ENCODE measurements at places on chromosomes 16 and 17.
A peak's percentile ranks its signal among the peaks of the same experiment; 100 is the strongest.

DNA sequence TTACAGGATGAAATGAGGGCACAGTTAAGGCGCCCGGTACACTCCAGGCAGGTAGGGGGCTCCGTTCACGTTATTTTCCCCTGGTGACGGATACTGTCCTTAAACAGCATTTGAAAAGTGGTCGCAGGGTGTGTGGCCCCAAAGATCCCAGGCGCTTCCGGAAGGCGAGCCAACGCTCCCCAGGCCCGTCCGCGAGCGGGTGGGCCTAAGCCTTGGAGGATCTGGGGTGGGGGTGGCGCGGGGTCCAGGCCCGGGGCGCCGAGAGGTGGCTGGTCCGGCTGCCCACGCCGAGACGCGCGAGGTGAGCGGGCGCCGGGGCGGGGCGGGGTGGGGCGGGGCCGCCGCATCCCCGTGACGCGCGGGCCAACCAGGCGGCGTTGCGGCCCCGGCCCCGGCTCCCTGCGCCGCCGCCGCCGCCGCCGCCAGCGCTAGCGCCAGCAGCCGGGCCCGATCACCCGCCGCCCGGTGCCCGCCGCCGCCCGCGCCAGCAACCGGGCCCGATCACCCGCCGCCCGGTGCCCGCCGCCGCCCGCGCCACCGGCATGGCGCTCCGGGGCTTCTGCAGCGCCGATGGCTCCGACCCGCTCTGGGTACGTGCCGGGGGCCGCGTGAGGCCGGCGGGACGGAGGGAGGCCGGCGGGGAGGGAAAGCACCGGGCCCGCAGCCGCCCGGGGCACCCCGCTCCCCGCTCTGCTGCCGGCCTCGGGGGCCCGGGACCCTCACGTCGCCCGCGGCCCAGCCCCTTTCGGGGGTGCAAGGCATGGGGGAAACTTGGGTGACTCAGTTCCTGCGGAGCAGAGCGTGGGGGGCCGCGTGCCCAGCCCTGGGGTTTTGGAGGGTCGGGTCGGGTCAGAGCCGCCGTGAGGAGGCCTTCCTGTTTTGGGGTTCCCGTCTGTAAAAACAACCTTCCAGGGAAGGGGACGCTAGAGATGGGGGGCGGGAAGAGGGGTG is at the start of gene ABCC1:
Gene ABCC1, plus strand, starts transcription at position 407 of the 951 bp plus-strand sequence. Its CDS starts 136 bp downstream, at position 543.
- peak; percentile 61 for DNase-seq

- DNase-seq, result no peak
Observed at GRCh38 chr16:2804728-2805127, 6.5 kb downstream of the PRSS41 start.

DNA sequence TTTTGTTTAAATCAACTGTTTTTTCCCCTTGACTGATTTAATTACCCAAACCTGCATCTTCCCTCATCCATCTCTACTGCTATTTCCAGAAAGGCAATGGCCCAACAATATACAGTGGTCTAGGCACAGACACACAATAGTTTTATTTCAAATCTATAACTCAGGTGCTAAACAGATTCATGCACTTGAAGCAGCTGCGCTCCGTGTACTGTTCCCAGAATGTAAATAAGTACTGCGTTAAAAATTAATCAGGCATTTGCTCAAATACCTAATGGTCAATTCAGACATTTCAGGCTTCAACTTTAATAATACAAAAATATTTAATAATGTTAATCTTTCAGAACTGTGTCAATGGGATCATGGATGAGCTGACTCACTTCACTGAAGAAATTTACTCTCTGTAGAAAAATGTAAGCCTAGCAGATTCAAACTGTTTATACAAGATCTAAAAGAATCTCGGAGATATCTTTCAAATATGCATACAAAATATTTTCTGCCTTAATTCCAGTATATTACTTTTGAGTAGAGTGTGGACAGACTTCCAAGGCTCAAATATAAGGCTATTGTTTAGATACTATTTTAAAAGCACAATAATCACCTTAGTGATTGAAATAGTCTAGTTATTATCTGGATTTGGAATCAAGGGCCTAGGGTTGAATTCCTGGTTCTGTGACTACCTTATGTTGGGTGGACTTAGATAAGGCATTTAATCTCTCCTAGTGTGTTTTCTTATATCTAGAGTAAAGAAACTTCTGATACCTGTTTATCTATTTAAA is 97.4 kb upstream of the PSMD7 start:
- DNase-seq, result no peak

GRCh38 chr16:52470585-52470984 is 76.4 kb downstream of the TOX3 start:
- DNase-seq, result no peak

GRCh38 chr17:6163612-6164333 is 93.6 kb downstream of the WSCD1 start:
- DNase-seq, result no peak

DNA sequence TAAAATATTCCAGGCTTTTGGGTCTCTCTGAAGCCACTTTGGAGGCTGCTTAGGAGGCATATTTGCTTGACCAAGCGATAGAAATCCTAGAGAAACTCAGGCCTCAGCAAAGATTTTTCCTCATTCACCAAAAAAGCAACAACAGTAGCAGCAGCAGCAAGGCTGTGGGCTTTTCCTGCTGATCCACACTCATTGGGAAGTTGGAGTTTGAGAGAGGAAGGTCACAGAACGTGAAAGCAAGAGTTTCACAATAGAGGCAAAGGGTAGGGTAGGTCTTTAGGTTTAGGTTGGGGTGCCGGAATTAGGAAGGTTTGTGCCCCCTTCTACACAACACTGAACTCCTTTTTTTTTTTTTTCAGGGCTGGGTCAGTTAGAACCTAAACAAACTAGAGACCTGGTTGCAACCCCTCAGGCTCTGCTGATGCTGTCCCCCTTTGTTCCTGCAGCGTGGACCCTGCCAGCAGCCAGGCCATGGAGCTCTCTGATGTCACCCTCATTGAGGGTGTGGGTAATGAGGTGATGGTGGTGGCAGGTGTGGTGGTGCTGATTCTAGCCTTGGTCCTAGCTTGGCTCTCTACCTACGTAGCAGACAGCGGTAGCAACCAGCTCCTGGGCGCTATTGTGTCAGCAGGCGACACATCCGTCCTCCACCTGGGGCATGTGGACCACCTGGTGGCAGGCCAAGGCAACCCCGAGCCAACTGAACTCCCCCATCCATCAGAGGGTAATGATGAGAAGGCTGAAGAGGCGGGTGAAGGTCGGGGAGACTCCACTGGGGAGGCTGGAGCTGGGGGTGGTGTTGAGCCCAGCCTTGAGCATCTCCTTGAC is 2.0 kb downstream of the TMUB2 start:
- DNase-seq, result no peak

DNA sequence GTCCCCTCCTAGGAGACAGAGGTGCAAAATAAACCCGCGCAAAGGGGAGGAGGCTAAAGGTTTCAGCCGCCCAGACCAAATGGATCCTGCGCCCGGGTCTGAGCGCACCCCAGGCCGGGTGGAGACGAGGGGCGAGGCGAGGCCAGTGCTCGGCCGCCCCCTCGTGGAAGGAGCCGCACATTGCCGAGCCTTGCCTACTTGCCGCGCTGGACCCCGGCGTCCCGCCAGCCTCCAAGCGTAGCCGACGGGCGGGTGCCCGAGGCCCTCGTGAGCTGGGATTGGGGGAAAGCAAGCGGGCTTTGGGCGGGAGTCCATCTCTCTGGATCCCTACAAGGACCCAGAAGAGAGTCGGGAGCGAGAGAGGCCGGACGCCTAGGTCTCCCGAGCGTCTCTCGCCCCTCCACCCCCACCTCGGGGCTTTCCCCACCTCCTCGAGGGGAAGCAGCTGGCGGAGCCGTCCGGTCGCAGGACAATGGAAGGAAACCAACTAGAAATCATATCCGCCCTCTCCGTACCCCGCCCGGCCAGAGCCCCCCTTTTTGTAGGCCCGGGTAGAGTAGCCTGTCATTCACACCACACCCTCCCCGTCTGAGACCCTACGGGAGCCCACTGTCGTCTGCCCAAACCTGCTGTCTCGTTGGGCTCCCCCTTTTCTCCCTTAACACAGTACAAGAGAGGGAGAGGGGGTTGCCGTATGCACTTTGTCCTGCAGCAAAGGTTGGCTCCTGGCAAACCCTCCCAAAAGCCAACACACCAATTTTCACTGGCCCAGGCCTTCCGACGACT is 664 bp upstream of the BCL6B start:
- peak; percentile 83 for DNase-seq

DNA sequence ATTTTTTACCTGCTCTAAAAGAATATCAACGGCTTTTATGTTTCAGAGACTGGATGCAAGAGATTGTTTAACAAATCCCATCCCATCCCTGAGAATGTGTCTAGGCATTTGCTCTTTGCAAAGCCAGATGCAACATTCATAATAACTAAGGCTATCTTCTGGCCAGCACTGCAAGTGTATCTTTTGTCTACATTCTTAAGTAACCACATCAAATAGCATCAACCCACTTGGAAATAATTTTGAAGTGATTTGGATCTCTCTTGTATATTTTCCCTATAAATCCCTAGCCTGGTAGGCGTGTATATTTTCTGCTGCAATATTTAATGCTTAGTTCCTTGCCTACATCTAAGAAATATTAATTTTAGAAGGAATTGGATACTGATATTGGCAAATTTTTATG is 64.3 kb downstream of the PIGL start:
- DNase-seq, result no peak

DNA sequence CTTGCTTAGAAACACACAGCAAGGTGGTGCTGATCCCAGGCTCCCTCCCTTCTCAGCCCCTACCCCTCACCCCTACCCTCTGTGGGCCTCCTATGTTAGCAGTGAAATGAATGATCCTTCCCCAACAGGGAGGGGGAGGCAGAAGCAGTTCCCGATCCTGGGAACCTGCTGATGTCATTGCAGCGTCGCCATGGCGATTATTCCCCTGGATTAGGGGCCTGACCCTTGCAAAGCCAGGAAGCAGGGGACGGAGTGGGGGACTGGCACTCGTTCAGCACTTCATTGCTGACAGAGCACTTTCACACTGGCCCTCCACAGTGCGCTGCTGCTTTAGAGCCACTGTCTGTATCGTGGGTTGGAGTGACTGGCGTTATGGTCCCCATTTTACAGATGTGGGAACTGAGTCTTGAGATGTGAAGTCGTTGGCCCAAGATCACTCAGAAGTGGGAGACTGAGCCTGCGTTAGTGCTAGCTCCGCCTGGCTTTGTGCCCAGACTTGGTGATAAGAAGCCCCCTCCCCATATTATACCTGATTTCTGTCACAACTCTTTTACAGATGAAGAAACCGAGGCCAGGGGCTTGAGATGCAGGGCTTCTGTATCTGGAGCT is 26.6 kb downstream of the LASP1 start:
- DNase-seq, result no peak

DNA sequence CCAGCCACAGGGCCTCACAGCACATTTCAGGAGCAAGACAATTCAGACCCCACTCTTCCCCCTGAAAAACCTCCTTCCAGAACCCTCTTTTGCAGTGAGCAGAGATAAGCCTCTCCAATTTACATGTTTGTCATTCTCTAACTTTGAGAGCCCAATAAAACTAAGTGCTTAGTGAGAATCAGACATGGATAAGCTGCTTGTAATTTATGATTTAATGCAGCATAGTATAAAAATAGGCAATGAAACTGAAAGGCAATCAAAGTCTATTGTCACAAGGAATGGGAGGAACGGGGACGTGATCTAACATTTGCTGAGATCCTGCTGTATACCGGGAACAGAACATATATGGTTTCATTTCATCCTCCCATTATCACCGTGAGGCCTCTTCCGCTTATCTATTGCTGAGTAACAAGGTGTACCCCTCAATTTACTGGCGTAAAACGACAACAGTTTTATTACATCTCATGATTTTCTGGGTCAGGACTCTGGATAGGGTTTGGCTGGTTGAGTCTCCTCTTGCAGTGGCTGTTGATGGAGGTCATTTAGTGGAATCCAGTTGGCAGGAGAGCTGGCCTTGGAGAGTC is 597.4 kb downstream of the MAF start:
- no peak for DNase-seq
